ENCODE measurements at places on chromosomes 4 and X.

DNA sequence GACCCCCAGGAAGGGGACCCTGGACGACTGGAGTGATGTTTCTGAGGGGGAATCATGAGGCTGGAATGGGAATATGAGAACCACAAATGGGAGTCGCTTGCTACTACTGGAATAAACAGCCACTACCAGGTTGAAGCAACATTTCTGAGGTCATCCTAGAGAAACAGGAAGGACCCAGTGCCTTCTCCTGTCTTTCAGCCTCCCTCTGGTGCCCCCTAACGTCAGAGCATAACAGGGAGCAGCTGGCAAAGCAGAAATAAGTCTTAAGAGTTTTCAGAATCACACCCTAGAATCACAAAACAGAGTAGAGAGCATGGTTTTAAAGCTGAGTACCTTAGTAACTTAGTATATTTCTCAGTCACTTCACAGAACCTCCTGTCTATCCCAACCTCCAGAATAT is 347.8 kb upstream of the PITX2 start:
- no peak for DNase-seq

GRCh38 chr4:165325732-165326512 is 1.5 kb upstream of the MSMO1 start:
- DNase-seq = no peak

GRCh38 chrX:123665197-123665596 is 67.7 kb downstream of the THOC2 start:
- no peak for DNase-seq

GRCh38 chrX:138777230-138777629 is 65.7 kb upstream of the FGF13 start:
- DNase-seq = no peak

GRCh38 chr4:7668271-7668670 is 233.5 kb upstream of the PSAPL1 start:
- no peak for DNase-seq

GRCh38 chr4:52664479-52664878 is 5.4 kb upstream of the USP46 start:
- no peak for DNase-seq

GRCh38 chr4:78551420-78552351 is at the start of gene ANXA3:
TSS of gene ANXA3 (plus strand) at chr4:78551770. CDS start at chr4:78554474, 2,704 bp downstream.
- DNase-seq = no peak

GRCh38 chr4:22959483-22959882 is 266.7 kb downstream of the GBA3 start:
- DNase-seq = no peak

DNA sequence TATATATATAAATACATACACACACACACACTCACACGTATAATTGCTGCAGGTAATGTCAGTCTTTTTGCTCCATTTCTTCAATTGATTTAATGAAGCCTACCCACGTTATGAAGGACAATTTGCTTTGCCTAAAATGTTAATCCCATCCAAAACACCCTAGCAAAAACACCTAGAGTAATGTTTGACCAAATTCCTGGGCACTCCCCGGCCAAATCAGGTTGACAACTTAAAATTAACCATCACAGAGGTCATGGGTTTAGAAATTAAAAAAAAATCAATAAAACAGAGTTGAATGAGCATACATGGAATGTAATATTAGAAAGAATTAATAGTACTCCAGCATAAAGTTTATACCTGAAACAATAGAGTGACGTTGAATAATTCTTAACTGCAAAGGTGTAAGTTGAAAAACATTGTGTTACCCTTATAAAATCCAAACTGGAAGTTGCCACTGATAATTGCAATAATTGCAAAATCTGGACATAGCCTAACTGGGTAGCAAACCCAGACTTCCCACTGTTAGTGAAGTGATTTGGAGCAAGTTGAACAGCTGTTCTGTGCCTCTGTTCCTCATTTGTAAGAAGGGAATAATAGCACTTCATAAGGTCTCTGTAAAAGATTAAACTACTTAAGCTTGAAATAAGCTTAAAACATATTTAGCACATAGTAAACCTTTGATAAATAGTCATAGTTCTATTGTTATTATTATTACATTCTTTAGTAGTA is 2120.5 kb downstream of the PCDH7 start:
- DNase-seq = no peak

Data from NCI-H1694 (cell line).